ENCODE measurements at places on chromosomes 11 and 22.

DNA sequence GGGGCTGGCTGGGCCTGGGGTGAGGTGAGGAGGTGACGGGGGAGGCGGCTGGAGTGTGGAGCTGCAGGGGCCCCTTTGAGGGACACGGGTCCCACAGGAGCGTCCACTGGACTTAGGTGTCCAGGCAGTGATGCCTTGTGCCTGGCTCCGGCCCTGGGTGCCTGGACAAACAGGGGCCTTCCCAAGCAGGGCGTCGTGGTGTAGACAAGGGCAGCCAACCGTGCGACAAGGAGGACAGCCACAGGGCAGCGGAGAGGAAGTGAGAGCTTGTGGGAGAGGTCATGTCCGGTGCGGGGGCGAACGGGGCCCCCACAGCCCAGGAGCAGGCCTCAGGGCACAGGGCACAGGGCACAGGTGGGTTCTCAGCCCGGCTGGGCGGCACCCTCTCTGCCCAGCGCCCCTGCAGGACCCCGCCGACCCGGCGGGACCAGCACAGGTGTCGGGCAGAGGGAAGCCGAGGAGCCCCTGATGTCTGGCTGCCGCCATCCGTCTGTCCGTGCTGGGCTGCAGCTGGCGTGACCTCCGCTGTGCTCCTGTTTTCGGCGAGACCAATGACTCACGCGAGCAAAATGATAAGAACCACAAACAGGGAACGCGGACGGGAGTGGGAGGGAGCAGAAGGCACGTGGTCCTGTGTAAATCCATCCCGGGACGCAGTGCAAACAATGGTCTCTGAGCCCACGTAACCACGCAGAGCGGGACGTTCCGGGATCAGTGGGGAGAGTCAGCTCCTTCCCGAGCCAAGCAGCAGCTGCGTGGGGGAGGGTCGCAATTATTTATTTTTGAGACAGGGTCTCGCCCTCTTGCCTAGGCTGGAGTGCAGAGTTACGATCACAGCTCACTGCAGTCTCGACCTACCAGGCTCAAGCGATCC is 49.1 kb upstream of the A4GALT start:
- no peak for DNase-seq

DNA sequence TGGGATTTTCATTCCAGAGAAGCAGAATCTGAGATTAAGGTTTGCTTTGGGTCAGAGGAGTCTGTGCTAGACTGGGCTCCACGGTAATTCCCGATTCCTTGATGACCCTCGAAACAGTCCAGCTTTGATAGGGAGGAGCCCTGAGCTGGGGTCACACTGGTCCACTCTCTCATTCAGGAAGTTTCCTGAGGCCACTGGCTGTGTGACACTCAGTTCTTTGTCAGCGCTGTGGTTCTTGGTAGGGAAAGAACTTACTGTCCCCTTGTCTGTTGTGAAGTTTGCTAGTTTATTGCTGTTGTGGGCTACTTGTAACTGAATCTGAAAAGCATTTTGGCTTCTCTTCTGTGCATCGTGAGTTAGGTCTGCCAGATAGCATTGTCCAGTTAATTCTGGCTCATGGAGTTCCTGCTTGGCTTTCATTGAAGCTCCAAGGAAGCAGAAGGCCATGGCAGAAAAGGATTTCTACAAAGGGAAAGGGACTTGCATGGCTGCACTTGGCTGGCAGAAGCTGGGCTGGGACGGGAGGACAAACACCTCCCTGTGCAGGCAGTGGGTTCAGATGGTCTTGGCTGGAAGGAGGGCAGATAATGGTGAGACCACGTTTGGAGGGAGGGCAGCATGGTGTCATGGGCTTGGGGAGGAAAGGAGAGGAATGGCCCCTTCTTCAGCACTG is 23.3 kb downstream of the BCR start:
- no peak for DNase-seq

DNA sequence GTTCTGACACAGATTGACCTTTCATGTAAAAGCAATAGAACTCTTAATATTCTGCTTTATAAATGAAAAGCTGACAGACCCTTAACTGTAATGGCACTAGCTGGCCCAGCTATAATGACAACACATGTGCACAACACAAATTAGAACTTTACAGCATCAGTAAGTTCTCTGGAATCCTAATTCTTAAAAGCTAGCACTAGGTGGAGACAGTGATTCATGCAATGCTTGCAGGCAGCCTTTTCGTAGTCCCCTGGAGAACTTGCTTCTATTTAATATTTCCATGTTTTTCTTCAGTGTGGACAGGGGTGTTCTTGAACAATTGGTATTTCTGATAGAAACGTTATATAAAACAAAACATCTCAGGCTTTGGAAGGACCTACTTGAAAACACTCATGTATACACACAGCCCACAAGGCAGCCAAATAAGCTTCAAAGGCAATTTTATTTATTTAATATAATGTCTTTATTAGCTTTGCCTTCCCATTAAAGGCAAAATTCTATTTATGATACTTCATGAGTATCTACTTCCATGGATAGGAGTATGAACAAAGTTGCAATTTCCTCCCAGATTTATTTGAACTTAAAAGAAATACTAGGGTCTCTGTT is 374.3 kb upstream of the MPPED2 start:
- DNase-seq = no peak

- no peak for DNase-seq
Measured at GRCh38 chr11:117210620-117211019, 11.4 kb downstream of the TAGLN start.

- DNase-seq = no peak
Measured at GRCh38 chr11:8873741-8874405, 37.1 kb upstream of the AKIP1 start.

GRCh38 chr22:35197071-35197470 is 60.2 kb upstream of the HMGXB4 start:
- DNase-seq = no peak

- no peak for DNase-seq
Measured at GRCh38 chr11:119729581-119729927, 554 bp upstream of the NECTIN1 start.

GRCh38 chr11:105045676-105046296 is 651 bp upstream of the CARD16 start:
- DNase-seq = no peak

- DNase-seq = no peak
Measured at GRCh38 chr11:70737816-70738630, 339.7 kb downstream of the CTTN start.

- no peak for DNase-seq
Measured at GRCh38 chr11:95948637-95949036, 24.7 kb upstream of the MTMR2 start.

GRCh38 chr11:13899603-13900002 is 62.9 kb upstream of the SPON1 start:
- DNase-seq = no peak

GRCh38 chr11:109956124-109956793 is 136.9 kb upstream of the ZC3H12C start:
- DNase-seq = no peak

GRCh38 chr11:104995001-104995408 is 26.6 kb upstream of the CASP4 start:
- no peak for DNase-seq

DNA sequence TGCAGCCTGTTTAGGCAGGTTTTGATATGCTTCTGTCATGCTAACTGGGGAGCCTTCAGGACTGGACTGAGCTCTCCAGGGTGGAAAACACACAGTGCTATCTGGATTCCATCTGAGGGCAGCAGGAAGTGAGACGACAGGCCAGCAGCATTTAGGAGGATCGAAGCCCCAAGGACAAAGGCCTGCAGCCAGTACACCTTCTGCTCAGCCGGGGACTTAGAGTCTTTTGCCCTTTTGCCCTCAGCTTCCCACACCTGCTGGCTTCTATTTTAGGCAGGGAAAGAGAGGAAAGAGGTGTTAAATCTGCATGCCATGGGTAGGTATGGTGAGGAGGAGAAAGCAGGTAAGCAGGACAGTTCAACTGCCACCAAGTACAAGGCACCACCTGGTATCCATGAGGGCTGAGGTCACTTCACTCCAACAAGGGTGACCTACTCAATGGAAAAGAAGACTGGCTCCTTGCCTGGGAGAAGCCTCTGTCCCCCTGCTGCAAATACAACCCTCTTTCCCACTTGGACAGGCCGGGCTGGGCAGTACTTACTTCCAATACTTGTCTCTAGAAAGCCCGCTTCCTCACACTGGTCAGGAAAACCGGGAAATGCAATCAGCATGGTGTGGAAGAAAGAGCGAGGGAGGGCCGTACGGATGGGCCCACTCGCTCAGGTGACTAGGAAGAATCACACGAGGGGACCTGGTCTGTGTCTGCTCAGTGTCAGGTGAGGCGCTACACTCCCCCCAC is 12.3 kb downstream of the LARGE2 start:
- no peak for DNase-seq

GRCh38 chr22:37535159-37535558 is 15.9 kb upstream of the CARD10 start:
- DNase-seq = no peak

- no peak for DNase-seq
Measured at GRCh38 chr11:106043540-106043939, 21.5 kb upstream of the MSANTD4 start.

DNA sequence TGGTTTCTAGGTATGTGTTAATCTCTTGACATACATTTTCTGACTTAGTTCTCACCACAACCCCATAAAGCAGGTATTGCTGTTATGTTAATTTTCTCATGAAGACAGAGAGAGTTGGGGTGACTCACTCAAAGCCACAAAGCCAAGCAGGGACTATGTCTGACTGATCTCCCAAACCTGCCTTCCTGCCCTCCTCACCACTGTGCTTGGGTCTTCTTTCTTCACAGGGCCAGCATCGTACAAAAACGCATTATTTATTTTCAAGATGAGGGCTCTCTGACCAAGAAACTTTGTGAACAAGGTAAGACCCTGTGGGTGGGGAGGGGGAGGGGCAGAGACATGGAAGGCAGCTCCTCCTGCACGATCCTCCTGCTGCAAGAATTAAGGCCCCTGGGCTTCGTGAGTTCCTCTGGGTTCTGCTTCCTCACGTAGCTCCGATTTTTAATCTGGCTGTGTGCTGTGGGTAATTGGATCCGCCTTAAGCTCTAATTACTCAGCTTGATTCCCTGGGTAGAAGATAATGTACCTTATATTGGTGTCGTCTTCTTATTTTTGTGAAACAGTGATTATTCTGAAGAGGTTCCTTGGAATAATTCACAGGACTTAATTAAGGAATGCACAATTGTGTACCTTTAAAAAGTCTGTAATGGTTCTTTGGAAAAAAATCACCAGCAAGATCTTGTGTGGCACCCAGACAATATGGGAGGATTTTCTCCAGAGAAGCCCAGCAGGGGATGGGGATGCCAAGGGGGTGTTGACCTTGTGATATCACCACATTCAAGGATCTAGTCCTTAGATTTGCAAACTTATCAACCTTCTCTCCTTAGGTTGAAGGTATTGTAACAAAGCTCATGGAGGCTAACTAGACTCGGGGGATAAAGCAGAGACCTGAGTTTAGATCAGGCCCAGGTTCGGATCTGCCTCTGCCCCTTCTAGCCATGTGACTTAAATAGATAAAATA is 112.9 kb downstream of the SPON1 start:
- DNase-seq = peak; percentile 32

- no peak for DNase-seq
Measured at GRCh38 chr11:26741036-26741435, 19.2 kb upstream of the SLC5A12 start.

DNA sequence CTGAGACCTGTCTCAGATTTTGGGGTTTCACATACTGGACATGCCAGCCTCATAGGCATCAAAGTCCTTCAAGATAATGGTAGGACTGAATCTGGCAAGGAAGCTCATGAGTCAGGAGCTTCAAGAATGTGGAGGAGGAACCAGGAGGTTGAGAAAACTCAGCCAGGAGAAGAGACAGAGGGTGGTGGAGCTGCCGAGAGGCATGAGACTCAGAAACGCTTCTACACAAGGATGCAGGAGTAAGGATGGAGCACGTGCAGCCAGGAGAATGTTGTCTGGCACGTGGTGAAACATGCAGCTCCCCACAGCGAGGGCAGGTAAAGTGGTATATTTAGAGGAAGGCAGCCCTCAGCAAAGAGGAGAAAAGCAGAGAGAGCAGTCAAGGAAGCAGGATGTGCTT is 148.7 kb upstream of the ISX start:
- no peak for DNase-seq

- DNase-seq = no peak
Measured at GRCh38 chr11:104090767-104091166, 54.3 kb downstream of the DDI1 start.

GRCh38 chr22:43270949-43271348 is 72.2 kb downstream of the SCUBE1 start:
- DNase-seq = no peak

GRCh38 chr11:73461964-73462363 is 85.8 kb downstream of the RELT start:
- no peak for DNase-seq

GRCh38 chr22:33272871-33273270 is 214.7 kb upstream of the SYN3 start:
- no peak for DNase-seq

DNA sequence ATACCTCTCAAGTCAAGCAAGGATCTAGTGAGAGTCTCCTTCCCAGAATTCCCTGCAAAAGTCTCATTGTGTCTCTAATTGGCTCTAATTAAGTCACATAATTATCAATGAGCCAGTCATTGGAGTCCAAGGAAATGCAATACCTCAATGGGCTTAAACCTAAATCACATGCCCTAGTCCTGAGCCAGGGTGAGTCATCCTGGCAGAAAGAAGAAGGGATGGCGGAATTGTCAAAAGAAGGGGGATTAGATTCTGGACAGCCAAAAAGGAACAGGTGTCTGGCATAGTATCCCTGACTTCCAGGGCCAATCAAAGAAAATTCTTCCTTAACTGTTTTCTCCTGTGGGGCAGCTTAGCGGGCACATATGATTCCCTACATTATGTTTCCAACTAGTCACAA is 25.1 kb upstream of the LDLRAD3 start:
- no peak for DNase-seq

DNA sequence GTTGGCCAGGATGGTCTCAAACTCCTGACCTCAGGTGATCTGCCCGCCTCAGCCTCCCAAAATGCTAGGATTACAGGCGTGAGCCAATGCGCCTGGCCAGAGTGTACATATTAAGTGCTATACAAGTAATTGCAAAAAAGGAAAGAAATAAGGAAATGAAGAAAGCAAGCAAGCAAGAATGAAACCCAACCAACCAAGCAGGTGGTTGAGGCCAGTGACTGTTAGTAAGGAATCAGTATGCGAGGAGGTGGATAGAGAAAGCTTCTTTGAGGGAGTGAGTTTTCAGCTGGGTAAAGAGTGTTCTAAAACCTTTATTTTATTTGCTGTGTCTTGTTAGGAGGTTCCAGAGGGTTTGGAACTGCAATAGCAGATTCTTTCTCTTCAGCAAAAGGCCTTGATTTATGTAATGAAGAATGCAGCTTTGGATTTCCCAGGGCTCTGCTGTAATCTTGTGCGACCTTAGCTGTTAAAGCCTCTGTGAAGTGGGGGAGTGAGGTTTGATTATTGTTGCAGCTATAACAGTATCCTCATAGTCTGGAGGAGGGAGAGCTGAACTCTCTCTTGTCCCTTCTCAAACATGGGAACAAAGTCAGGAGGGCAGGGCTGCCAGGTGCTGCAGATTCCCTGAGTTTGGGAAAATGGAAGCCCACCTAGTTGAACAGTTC is 5.7 kb downstream of the AMPD3 start:
- DNase-seq = no peak

GRCh38 chr22:49779211-49779610 is 48.5 kb downstream of the BRD1 start:
- DNase-seq = no peak

Measured in T-helper 9 cell (primary cell).